ENCODE measurements at places on chromosomes 4 and X.

DNA sequence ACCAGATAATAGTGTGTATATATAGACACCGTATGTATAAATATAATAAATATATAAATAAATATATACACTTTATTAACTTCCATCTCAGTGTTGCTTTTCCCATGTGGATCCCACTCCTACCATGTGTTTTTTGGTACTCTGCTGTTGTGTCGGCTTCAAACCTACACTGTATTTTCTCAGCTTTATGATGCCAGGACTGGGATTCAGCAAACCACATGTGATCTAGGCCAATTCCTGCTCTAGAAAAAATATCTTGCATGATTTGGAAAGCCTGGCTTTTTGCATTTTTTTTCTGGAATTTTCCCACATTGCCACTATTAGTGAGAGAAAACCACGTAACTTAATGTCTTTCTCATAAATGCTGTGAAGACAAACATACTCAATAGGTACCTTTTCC lies 55.8 kb downstream of the POLR2B start:
- no peak for DNase-seq

DNA sequence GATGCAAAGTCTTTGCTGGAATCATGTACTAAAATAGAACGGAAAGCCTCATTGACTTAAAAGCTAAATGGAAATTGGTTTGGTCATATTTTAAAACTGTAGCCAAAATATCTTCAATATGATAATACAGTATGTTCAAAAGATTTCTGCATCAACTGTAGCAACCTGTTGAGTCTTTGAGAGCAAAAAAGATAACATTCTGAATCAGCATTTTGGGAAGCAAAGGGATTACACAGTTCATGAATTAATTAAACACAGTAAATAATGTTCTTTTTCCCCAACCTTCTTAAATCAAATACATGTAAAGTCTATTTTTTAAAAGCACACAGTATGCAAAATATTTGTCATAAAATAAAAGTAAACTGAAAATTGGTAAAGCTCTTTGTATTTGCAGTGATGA lies 50.5 kb downstream of the DCHS2 start:
- no peak for DNase-seq

DNA sequence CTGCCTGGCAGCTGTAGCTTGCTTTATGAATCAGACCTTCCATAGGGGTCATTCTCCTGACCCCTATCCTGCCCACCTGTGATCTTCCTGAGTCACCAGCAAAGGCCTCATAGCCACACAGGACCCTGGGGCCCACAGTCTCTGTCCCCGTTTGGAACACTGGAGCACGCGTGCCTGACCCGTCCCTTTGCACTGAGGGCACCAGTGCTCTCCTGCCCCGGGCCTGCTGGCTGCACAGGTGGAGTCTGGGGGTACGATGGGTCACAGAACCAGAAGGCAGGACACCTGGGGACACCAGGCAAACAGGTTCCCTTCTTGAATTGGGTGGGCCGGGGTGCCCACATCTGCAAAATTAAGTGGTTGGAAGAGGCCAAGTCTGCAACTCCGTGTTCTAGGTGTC lies 97.2 kb downstream of the CPZ start:
- DNase-seq: no peak

DNA sequence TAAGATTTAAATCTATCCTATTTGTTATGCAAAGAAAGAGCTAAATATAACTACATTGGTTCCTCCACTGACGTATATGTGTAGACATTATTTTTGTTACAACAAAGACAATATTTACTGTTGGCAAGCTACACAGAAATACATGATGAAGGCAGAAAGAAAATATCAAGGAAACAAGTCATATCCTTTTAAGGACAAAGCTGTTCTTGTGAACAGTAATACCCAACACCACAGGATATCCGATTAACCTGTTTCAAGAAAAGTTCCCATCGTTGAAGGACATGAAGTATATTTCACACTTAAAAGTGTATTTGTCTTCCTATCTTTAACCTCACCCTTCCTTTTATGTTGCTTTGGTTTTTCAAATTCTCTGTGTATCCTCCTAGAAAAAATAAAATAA lies 235.8 kb upstream of the AADAT start:
- DNase-seq: no peak

DNA sequence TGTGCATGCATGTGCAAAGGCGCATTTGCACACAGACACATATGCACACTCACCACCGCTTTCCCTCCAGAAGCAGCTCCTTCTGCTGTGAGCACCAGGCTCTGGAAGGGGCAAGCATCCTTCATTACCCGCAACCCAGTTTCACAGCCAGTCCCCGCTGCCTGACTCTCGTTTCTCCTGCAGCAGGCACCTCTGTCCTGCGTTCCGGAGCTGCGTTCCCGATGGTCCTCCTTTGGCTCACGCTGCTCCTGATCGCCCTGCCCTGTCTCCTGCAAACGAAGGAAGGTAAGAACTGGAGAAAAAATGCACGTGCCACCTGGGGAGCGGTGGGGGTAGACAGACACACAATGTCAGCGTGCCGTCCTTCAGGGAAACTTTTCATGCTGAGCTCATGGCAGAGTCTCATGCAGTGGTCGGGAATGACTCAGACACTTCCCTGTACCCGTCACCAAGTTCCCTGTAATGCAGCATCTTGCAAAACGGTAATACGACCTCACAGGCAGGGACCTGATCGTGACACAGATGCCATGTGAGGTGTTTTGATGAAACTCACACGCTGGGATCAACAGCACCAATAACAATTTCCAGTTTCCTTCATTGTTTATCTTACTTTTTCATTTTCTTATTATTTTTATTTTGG lies 5.1 kb downstream of the IL3RA start:
- no peak for DNase-seq

GRCh38 chr4:102735582-102735981 lies 25.2 kb downstream of the MANBA start:
- no peak for DNase-seq

DNA sequence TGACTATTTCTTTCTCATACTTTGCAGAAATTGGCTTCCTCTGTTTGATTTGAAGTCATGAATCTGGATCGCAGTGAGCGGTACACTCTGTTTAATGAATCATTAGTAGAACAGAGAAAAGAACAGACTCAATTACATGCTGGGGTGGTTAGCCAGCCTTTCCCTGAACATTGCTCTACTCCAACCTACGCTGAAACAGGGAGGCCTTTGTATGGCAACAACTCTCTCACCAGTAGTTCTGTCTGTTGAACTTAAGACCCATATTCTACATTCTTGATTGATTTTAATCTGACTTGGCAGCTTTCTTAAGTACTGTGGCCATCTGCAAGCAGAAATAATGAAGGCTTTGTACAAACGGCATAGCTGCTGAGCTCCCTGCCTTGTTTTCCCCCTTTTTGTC lies 19.0 kb upstream of the AP1S2 start:
- DNase-seq: no peak

GRCh38 chrX:72269671-72270251 lies 7.3 kb downstream of the RPS4X start:
- no peak for DNase-seq

- no peak for DNase-seq
Measured at GRCh38 chr4:160877087-160877790, 1286.6 kb downstream of the FSTL5 start.

- no peak for DNase-seq
Measured at GRCh38 chr4:5990446-5991160, 27.6 kb downstream of the C4orf50 start.

GRCh38 chr4:48636911-48637310 lies 143.2 kb downstream of the FRYL start:
- no peak for DNase-seq

GRCh38 chr4:99947190-99947578 lies 766 bp upstream of the DNAJB14 start:
- no peak for DNase-seq

DNA sequence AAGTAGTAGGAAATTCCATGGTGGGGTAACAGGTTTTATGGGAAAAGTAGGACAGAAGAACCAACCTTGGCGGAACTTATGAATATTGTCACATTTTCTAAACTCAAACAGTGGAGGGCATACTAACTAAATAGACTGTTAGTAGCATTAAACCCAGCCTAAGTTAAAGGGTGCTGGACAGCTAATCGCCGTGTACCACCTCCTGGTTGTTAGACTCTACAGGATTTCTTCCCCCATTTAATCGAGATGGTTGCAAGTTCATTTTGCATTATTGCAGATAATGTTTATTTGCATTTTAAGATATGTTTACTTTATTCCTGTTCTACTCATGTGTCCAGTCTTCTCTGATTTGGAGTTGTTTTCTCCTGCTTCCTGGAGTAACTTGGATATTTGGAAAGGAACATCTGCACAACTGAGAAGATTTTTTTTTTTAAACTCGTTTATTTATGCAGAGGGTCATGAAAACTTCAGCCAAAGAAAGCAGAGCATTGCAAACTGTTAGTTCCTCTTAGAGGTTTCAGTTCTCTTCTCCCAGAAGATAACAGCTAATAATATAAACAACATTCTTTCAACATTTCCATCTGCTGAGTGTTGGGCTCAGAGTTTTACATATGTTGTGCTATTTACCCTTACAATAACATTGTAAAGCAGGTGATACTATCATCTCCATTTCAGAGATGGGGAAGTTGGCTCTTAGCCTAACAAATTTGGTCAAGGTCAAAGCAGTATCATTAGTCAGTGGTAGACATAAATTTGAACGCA lies 51.5 kb upstream of the TBC1D9 start:
- no peak for DNase-seq

- DNase-seq: no peak
Measured at GRCh38 chr4:57639561-57640382, 529.6 kb upstream of the IGFBP7 start.

DNA sequence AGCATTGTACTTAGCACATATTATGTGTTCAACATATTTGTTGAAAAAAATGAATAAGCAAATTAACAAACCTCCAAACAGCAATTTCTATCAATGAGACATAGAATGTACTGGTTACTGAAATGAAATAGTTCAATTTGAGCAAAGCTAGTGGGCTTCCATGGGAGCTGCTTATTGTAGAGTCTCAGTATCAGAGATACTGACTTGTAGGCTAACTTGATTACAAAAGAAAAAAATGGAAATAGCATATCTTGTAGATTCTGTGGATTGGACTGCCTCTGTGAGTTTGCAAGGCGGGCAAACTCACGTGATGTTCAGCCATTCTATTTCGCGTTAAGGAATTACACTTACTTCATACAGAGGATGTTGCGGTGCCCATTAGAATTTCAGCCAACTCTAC lies 222.1 kb upstream of the JADE1 start:
- no peak for DNase-seq

DNA sequence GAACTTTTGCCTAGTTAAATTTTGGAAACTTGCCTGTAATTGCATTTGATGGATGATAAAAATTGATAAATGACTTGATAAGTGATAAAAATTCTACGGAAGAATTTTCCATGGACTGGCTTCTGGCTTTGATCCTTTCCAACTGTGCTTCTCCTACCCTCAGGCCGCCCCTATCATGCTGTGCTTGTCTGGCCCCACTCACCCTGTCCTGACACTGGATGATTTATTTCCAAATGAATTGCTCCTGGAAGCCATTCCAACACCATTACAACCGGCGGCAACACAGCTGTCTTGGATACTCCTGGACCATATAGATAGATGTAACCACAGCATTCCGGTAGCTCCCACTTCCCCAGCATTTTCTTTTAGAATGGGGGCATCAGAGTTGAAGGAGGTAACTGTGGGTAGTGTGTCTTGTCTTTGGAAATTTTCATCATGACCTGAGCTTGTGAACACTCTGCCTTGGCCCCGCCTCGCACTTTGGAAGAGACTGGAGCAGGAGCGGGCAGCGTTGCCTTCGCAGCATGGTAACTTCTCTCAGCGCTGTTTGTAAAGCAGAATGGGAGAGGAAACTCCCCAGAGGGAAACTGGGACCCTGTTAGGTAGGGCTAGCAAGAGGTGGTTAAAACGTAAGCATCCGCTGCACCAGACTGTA lies 77.4 kb downstream of the TBL1X start:
- no peak for DNase-seq

Measured in NCI-H748 treated with DMSO at 0.1 percent for 48 hours (cell line).